CD4-positive, alpha-beta T cell treated with Interleukin-17A for 4 hours (primary cell): ENCODE measurements at places on chromosomes 5 and 9.

DNA sequence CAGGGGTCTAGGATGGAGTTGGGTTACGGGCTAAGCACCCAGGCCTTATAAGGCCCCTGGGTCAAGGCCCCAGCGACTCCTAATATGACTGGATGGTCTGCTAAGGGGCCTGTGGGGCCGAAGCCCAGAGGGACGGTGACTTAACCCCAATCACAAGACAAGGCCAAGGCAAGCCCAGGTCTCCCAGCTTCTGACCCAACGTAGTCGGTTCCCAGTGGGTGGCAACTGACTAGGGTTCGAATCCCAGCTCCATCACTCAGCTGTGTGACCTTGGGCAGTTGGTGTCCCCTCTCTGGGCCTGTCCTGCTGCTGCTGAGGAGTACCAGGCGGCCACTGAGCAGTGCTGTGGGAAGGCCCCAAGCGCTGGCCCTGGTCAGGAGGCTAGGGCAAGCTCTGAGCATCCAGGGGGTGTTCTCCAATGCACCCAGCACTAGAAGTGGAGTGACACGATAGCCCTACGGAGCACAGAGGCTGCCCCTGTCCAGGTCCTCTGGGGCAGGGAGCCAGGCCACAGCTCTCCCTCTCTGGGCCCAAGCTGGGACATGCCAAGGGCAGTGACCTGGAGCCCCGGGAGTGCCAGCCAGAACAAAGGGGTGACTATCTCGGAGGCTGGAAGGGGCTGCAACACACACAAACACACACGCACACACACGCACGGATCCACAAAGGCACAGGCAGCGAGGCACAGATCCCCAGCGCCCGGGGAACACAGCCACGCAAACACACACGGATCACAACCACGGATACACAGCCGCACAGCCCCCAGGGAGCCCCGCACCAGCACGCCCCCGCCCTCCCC lies 512 bp downstream of the AK1 start:
- DNase-seq = no peak

DNA sequence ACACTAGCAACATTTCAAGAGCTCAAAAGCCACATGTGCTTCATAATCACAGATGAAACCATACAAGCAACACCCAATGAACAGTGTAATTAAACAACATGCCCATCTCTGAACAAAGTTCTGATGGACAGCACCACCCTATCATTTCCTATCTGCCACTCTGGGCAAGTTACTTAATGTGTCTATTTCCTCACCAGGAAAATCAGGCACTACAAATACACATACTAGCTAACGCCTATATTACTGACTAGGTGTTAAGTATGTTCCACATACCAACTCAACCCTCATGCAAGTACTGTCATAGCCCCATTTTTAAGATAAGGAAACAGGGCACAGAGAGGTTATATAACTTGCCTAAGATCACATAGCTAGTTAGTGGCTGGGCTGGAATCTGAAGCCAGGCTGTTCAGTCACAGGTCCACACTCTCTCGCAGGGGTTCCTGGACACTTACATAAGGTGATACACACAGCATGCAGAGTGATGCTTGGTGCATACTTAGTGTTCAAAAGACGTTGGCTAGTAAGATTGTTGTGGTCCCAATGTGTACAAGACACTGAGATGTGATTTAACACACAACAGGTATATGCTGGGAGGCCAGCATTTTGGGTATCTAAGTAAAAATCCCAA lies 24.2 kb downstream of the CORO2A start:
- no peak for DNase-seq

DNA sequence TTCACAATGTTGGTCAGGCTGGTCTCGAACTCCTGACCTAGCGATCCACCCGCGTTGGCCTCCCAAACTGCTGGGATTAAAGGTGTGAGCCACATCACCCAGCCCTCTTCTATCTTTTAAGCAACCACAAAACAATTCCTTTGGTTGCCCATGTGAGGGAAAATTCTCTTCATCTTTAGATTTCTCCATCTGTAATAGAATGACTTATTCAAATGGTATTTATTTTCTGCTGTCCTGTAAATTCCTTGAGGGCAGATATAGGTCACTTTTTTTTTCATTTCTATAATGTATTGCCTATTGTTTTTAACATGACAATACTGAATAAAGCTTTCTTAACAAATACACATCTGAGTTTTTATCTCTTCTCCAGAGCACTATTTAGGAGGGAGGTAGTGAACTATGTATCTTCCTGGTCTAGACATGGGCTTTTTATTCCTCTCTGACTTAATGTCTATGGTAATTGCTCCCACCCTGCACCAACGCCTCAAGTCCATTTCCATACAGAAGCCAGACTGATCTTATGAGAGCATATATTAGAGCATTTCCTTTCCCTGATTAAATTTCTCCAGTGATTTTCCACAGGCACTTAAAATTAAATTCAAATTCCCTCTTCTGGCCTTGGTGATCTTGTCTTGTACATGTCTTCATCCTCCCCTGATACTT lies 595.6 kb downstream of the CAAP1 start:
- no peak for DNase-seq

- no peak for DNase-seq
These were observed 57.8 kb upstream of the HSPA9 start for GRCh38 chr5:138632900-138633489.

- DNase-seq = no peak
These were observed 63.3 kb downstream of the LIX1 start for GRCh38 chr5:97078958-97079743.

GRCh38 chr9:100303747-100304146 lies 49.0 kb downstream of the TEX10 start:
- no peak for DNase-seq

DNA sequence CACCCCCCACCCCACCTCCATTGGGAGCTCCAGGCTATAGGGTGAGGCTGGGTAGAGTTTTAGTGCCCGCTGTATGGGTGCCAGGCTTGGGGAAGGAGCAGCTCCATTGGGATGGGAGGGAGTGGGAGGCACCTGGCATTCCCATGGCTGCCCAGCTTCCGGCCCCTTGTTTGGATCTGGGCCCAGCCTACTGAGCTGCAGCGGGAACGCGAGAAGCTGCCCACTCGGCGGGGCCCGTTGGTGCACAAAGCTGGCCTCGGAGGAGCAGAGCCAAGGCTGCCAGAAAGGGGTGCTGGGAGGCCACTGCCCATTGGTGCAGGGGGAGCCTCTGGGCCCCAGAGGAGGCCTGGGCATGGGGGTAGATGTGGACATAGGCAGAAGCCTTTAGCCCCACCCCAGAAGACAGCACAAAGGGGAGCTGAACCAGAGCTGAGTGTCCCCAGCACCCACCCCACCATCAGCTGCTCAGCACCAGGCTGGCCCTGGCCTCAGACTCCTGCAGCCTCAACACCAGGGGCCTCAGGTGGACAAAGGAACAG lies 4.4 kb downstream of the LCN9 start:
- no peak for DNase-seq

GRCh38 chr5:1665231-1665630 lies 134.4 kb downstream of the MRPL36 start:
- DNase-seq = no peak

DNA sequence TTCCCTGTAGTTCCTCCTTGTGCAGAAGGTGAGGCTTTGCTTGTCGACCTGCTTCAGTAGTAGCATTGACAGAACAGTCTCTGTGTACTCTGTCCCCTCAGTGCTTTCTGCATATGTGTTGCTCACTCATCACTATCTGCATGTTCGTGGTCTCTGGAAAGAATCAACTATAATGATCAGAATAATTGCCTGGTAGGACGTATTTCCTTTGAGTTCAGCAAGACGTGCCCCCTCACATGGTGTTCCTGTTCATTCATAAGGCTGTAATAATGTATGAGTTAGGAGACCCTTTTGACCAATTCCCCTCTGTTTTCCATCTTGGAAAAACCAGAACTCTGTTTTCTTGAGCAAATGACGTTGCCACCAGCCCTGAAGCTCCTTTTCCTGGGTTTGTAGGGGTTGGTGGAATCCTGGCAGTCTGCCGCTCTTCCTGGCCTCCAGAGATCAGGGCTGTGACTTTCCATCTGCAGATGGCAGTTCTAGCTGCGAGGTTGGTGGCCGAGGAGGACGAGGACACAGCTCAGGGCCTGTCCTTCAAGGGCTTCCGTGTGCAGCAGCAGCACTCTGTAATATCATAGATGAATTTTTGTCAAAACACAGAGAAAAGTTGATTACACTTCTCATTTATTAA lies 61.9 kb downstream of the EXOSC2 start:
- DNase-seq = no peak

- no peak for DNase-seq
These were observed 160.7 kb downstream of the TTC39B start for GRCh38 chr9:15146268-15146700.

- no peak for DNase-seq
These were observed 24.8 kb upstream of the ERAP2 start for GRCh38 chr5:96851312-96852062.

DNA sequence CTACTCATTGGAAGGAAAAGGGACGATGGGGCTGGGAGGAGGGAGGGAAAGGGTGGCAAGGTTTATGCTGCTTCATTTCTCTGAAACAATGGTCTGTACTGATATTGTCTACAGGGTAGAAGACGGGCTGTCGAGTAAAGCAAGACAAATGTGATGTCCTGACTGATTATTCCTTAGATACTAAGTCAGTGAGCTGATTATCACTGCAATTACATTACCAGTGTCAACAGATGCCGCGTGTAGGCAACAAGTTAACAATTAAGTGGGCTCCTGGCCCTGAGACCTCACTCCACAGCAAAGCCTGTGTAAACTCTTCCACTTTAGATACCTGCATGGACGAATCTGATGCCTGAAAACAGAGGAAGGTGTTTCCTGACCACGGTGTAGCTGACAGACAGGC lies 602.8 kb downstream of the IRX1 start:
- DNase-seq = no peak

DNA sequence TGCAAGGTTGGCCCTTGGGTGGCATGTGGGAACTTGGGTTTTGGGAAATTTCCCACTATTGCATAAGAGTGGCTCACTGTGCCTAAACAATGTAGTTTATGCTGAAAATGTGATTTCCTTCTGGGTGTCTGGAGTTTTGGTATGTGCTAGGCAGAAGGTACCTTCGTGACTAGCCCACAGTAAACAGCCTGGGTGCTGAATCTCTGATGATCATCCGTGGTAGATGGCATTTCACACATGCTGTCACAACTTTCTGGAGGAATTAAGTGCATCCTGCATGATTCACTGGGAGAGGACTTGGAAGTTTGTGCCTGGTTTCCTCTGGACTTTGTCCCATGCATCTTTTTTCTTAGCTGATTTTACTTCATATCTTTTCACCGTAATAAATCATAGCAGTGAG lies 64.5 kb downstream of the LNPEP start:
- DNase-seq = no peak

DNA sequence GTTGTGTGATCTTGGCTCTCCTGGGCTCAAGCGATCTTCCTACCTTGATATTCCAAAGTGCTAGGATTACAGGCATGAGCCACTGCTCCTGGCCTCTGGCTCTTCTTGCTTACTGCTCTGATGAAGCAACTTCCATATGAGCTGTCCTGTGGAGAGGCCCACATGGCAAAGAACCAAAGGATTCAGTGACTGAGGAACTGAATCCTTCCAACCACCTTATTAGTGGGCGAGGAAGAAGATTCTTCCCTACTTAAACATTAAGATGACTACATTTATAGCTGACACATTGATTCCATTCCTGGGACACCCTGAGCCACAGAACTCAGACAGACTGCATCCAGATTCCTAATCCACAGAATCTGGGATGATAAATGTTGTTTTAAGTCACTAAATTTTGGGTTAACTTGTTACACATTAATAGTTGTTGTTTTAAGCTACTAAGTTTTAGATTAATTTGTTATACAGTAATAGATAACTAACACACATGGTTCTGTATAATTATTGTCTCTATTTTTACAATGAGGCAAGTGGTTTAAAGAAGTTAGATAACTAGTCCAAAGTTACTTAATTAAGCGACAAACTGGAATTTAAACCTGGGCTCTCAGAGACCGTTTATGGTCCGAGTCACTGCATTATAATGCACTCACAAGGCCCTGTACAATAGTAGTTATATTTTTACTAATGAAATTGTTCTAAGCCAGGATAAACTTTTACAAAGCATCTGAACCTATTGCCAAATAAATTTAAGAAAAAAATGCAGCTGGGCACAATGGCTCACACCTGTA lies 16.7 kb upstream of the SLCO4C1 start:
- DNase-seq = no peak

DNA sequence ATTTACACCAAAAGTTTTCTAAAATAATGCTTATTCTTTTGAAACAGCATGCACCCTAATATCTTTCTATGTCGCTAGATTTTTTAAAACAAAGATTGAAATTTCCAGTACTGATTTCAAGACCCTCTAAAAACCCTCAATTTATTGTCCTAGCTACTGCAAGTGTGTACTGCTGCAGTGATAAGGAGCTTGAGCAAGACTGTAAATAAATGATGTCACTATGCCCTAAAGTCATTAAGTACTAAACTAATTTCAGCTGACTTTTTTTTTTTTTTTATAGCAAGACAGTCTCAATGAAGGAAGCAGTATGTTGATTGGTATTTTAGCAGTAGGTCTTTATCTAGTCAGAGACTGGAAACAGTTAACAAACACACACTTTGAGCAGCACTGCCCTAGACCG lies 12.2 kb upstream of the MIER3 start:
- no peak for DNase-seq

GRCh38 chr9:106795031-106795430 lies 67.9 kb upstream of the ZNF462 start:
- DNase-seq = no peak

DNA sequence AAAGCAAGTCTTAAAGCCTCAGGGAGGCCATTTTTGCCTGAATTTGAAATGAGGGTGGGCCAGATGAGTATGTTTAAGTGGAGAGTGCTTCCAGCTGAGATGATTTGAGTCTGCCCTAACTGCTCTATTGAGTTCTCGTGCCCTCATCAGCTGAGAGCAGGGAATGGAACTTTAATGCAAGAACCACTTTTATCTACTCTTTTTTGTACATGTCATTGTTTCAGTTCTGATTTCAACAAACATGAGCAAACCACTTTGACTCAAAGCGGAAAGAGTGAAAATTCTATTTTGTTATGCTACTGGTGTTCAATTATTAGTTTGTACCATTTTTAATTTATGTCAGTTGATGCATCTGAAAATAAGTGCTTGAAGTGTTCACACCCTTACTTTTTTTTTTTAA lies 35.8 kb downstream of the DCAF10 start:
- no peak for DNase-seq

DNA sequence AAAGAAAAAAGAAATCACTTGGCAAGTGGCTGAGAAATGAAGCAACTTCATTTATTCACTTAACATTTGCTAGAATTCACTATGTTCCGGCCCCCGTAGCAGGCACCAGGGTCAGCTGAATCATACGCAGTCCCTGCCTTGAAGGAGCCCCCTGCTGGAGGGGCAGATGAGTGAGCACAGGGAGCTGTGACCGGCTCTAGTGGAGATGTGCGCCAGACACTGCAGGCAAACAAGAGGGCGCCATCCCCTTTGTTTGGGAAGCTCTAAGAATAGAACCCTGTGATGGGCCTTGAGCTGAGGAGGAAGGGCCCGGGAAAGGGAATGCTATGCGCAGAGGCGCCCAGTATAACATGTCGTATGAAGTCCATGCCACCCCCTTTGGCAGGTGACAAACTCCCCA lies 20.2 kb upstream of the RPL26L1 start:
- DNase-seq = no peak

GRCh38 chr9:126490214-126490631 lies 123.5 kb upstream of the LMX1B start:
- DNase-seq = peak; percentile 26
